ENCODE measurements at places on chromosomes 3 and 15.

DNA sequence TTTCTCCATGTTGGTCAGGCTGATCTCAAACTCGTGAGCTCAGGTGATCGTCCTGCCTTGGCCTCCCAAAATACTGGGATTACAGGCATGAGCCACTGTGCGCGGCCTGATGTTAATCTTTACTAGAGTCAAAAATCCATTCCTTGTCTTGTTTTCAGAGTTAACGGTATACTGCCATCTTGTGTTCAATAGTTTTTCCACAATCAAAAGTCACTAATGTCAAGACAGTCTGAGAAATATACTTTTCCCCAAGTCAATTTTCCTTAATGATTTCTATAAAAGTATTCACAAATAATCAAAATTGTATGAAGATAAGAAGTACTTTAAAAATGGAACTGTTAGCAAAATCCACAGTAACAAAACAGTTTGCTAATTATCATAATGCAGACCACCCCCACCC, 8.5 kb downstream of the CRBN start:
- DNase-seq: no peak

GRCh38 chr3:16524196-16524595, 10.7 kb upstream of the RFTN1 start:
- DNase-seq: no peak

GRCh38 chr15:62636823-62637573, 405.5 kb upstream of the TPM1 start:
- DNase-seq: no peak

GRCh38 chr15:89806559-89807550, 7.8 kb downstream of the ANPEP start:
- DNase-seq: no peak

DNA sequence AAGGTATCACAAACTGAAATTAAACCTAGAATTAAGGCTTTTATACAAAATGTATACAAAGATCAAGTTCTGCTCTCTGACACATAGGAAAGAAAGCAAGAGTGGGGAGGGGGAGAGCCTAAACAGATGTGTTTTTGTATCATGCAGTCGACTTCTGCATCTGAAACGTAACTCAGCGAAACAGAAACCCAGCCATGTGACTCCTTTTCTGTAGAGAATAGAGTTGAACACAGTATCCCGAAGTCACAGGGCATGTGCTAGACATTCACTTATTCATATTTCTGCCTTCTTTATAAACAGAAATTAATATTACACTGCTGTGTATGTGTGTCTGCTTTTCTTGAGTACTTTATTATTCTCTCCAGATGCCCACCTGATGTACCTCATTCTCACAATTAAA, 121.0 kb downstream of the PDZRN3 start:
- no peak for DNase-seq

DNA sequence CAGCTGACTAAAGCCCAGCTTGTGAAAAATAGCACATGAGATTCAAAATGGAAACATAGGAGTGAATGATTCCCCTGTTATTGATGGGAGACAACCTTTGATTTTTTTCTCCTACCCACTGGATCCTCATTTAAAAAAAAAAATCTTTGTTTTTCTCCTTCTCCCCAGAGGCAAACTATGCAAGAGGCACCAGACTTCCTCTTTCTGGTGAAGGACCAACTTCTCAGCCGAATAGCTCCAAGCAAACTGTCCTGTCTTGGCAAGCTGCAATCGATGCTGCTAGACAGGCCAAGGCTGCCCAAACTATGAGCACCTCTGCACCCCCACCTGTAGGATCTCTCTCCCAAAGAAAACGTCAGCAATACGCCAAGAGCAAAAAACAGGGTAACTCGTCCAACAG, 2.6 kb downstream of the CACNA1D start:
- DNase-seq: no peak

- no peak for DNase-seq
Observed at GRCh38 chr3:139284221-139284620, 59.6 kb upstream of the MRPS22 start.
